ENCODE measurements at places on chromosomes 3 and 15.

DNA sequence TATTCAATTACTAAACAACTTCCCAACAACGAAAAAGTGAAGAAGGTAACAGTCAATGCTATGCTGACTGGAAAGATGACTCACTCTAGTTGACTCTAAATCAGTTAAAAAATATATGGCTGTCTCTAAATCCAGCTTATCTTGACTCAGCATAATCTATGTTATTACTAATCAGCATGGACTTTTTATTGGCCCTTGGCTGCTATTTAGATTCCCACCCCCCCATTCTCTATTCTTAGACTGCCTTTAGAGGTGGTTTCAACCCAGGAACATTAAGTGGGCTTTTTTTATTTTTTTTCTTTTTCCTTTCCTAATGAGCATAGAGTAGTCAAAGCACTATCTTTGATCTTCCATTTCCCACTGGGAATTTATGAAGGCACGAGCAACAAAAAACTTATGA, 1.9 kb downstream of the PCOLCE2 start:
- peaks cover 5% of the 10 kb centered on the region for H3K4me1 ChIP-seq
- peaks cover 51% of the 10 kb centered on the region for H3K27me3 ChIP-seq
- DNase-seq, result no peak

DNA sequence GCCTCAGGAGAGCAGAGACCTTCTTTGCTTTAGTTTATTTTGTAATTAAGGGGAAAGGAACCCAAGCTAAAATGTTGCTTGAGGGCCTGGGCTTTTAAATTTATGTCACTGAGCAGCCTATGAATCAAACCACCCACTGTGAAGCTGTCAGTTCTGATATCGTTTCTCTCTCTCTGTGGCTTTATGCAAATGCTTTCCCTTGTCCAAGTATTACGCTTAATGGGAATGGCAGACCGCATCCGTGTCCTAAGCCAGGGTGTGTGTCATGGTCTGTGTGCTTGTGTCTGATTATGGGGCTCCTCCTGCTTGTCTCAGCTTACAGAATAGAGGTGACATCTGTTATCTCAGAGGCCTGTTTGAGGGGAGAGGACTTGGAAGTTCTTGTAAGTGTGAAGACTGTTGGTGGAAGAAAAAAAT, 82.4 kb downstream of the EBLN2 start:
- H3K36me3 ChIP-seq, result no peaks in the 10 kb centered on the region
- DNase-seq, result no peak

GRCh38 chr3:151558661-151559060, 97.8 kb upstream of the IGSF10 start:
- H3K4me3 ChIP-seq, result no peak overlapping the region
- no peak overlapping the region for H3K27ac ChIP-seq
- H3K36me3 ChIP-seq, result no peaks in the 10 kb centered on the region
- H3K27me3 ChIP-seq, result no peaks in the 10 kb centered on the region

DNA sequence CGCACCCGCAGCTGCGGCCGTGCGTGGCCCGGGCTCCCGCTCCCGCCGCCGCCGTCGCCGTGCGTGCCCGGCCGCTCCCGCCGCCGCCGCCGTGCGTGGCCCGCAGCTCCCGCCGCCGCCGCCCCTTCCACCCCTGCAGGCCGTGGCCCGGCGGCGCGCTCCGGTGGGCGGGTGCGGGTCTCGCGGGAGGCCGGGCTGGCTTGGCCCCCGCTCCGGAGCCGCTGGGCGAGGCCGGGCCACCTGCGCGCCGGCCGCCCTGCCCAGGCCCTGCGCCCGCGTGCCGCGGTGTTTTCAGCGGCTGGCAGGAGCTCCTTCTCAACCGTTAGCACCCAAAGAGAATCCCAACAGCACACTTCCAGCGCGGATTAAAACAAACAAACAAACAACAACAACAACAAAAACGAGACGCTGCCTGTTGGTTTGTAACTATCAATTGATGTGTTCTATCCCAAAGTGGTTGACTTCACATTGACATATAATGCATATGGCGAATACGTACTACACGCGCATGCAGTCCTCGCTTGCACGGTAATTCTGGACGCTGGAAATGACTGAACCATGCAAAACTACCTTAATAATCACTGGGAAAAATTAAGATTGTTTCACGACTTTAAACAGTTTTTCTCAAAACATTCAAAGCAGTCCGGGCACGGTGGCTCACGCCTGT, 113.7 kb upstream of the GOLGA8J start:
- peaks cover 41% of the 10 kb centered on the region for H3K27me3 ChIP-seq
- no peak overlapping the region for H3K27ac ChIP-seq
- H3K36me3 ChIP-seq, result no peaks in the 10 kb centered on the region

- no peak overlapping the region for H3K27ac ChIP-seq
- H3K27me3 ChIP-seq, result peaks cover 4% of the 10 kb centered on the region
- H3K4me3 ChIP-seq, result no peak overlapping the region
- no peak for DNase-seq
Observed at GRCh38 chr15:67902579-67903009, 62.7 kb upstream of the RNU6-1 start.

GRCh38 chr3:114857299-114857701, 289.8 kb downstream of the ZBTB20 start:
- no peaks in the 10 kb centered on the region for H3K27me3 ChIP-seq
- H3K27ac ChIP-seq, result no peak overlapping the region
- H3K4me1 ChIP-seq, result no peaks in the 10 kb centered on the region
- H3K36me3 ChIP-seq, result no peaks in the 10 kb centered on the region
- no peak overlapping the region for H3K4me3 ChIP-seq

GRCh38 chr15:100986158-100986896, 67.2 kb downstream of the LRRK1 start:
- H3K4me3 ChIP-seq, result no peak overlapping the region
- no peak overlapping the region for H3K27ac ChIP-seq
- H3K27me3 ChIP-seq, result peaks cover 14% of the 10 kb centered on the region
- H3K4me1 ChIP-seq, result no peaks in the 10 kb centered on the region
- DNase-seq, result no peak

- H3K27me3 ChIP-seq, result peaks cover 20% of the 10 kb centered on the region
- peaks cover 39% of the 10 kb centered on the region for H3K4me1 ChIP-seq
- no peak overlapping the region for H3K4me3 ChIP-seq
- H3K36me3 ChIP-seq, result no peaks in the 10 kb centered on the region
Observed at GRCh38 chr15:101498076-101498716, 8.7 kb upstream of the PCSK6 start.

DNA sequence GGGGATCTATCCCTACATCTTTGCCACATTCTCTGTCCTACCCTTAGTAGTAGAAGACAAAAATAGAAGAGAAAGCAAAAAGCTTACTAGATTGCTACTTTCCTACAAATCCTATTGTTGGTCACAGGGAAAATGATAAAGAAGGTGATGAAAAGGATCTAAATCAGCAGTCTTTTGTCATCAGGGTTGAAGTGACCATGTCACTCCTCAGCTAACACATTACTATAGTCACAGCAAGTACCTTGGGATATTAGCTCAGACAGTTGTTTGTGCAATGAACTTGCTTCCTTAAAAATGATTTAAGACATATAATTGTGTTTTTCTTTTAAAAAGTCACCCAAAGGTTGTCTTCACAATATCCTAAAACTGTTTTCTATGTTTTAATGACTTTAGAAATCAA, 6.3 kb downstream of the ST3GAL6 start:
- peaks cover 13% of the 10 kb centered on the region for H3K27me3 ChIP-seq
- no peak for DNase-seq
- no peaks in the 10 kb centered on the region for H3K36me3 ChIP-seq

GRCh38 chr3:16721494-16721893, 116.3 kb upstream of the DAZL start:
- H3K4me3 ChIP-seq, result no peak overlapping the region
- H3K27ac ChIP-seq, result no peak overlapping the region
- DNase-seq, result no peak

GRCh38 chr3:134315286-134316106, 58.8 kb downstream of the AMOTL2 start:
- DNase-seq, result no peak
- H3K4me3 ChIP-seq, result no peak overlapping the region
- no peaks in the 10 kb centered on the region for H3K36me3 ChIP-seq
- no peaks in the 10 kb centered on the region for H3K4me1 ChIP-seq
- H3K27ac ChIP-seq, result no peak overlapping the region
- peaks cover 50% of the 10 kb centered on the region for H3K27me3 ChIP-seq

- no peaks in the 10 kb centered on the region for H3K36me3 ChIP-seq
- DNase-seq, result no peak
- H3K4me1 ChIP-seq, result no peaks in the 10 kb centered on the region
- no peak overlapping the region for H3K27ac ChIP-seq
- no peaks in the 10 kb centered on the region for H3K27me3 ChIP-seq
Observed at GRCh38 chr3:127442506-127442905, 148.0 kb downstream of the TPRA1 start.

- DNase-seq, result peak; percentile 21
- peaks cover 47% of the 10 kb centered on the region for H3K27me3 ChIP-seq
- H3K4me1 ChIP-seq, result peaks cover 21% of the 10 kb centered on the region
Observed at GRCh38 chr3:107431246-107432012, 54.2 kb downstream of the CCDC54 start.

DNA sequence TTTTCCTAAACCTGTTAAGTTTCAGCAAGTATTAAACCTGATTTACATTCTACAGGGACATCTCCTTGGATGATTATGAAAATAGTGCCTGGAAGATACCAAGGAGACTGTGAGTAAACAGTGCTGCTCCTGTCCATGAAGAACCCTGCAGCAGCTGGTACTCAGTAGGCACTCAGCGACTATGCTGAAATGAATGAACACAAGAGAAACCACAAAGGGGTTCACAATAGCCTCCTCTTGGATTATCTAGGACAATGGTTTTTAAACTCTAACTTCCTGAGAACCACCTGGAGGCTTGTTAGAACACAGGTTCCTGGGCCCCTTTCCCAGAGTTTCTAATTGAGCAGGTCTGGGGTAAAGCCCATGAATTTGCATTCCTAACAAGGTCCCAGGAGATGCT, 488.4 kb upstream of the UBE2E2 start:
- H3K4me1 ChIP-seq, result no peaks in the 10 kb centered on the region
- H3K27ac ChIP-seq, result no peak overlapping the region
- H3K36me3 ChIP-seq, result no peaks in the 10 kb centered on the region
- H3K27me3 ChIP-seq, result no peaks in the 10 kb centered on the region
- no peak for DNase-seq

- no peak overlapping the region for H3K27ac ChIP-seq
- H3K4me1 ChIP-seq, result no peaks in the 10 kb centered on the region
- H3K27me3 ChIP-seq, result no peaks in the 10 kb centered on the region
- DNase-seq, result no peak
- no peak overlapping the region for H3K4me3 ChIP-seq
Observed at GRCh38 chr3:58161435-58162398, 49.1 kb downstream of the DNASE1L3 start.

DNA sequence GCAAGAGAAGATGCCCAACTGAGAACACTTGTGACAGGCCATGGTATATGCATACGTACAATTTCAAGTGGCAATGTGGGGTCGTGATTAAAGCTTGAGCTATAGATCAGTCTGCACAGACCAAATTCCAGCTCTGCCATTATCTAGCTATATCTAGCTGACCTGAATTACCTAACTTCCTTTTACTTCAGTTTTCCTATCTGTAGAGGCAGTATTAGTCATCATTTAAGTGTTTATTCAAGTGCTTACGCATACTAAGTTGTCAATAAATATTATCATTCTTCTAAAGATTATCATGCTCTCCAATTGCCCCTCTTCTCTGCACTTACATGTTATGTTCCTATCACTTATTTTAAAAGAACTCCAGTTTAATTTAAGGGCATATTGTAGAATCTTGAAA, 87.9 kb downstream of the ARPP21 start:
- no peak overlapping the region for H3K27ac ChIP-seq
- no peak overlapping the region for H3K4me3 ChIP-seq
- H3K27me3 ChIP-seq, result no peaks in the 10 kb centered on the region
- no peak for DNase-seq

- no peaks in the 10 kb centered on the region for H3K4me1 ChIP-seq
- H3K36me3 ChIP-seq, result no peaks in the 10 kb centered on the region
- H3K27me3 ChIP-seq, result peaks cover 1% of the 10 kb centered on the region
- DNase-seq, result no peak
- H3K4me3 ChIP-seq, result no peak overlapping the region
Observed at GRCh38 chr3:126267169-126267975, 87.0 kb upstream of the ALDH1L1 start.

GRCh38 chr3:61936344-61936937, 375.1 kb downstream of the PTPRG start:
- H3K36me3 ChIP-seq, result no peaks in the 10 kb centered on the region
- no peaks in the 10 kb centered on the region for H3K4me1 ChIP-seq
- no peaks in the 10 kb centered on the region for H3K27me3 ChIP-seq
- DNase-seq, result no peak
- no peak overlapping the region for H3K4me3 ChIP-seq

DNA sequence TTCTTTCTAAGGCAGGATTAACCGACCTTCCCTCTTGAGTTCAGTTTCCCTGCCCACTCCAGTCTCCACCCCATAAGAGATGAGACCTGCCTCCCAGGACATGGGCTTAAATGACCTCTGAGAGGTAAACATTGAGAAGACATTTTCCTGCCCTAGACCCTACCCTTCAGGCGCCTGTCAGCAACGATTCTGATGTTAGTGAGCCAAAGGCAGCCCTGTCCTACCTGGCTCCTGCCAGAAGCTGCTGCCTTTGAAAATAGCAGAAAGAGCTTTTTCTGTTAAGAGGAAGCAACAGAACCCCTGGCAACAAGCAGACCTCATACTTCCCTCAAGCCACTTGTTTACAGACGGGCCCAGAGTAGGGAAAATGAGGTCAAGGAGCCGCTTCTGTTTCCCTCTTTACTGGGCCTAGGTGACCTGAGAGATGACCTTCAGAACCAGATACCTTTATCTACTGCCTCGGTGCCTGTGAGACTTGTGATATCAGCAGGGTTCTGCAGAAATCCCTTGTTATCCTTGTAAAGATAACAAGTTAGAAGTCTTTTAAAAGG, 52.0 kb downstream of the CD200R1L start:
- no peak for DNase-seq
- H3K27ac ChIP-seq, result no peak overlapping the region
- H3K4me3 ChIP-seq, result no peak overlapping the region
- H3K36me3 ChIP-seq, result peaks cover 2% of the 10 kb centered on the region
- no peaks in the 10 kb centered on the region for H3K27me3 ChIP-seq

- peaks cover 10% of the 10 kb centered on the region for H3K36me3 ChIP-seq
- DNase-seq, result no peak
- H3K27ac ChIP-seq, result no peak overlapping the region
- H3K27me3 ChIP-seq, result peaks cover 4% of the 10 kb centered on the region
- H3K4me1 ChIP-seq, result peaks cover 8% of the 10 kb centered on the region
Observed at GRCh38 chr3:51706021-51706485, 815 bp upstream of the GRM2 start.

- peaks cover 4% of the 10 kb centered on the region for H3K36me3 ChIP-seq
- H3K27ac ChIP-seq, result peak overlapping the region; percentile 78
- peak; percentile 87 for DNase-seq
- peak overlapping the region; percentile 93 for H3K4me3 ChIP-seq
- peaks cover 20% of the 10 kb centered on the region for H3K4me1 ChIP-seq
Observed at GRCh38 chr3:186826976-186827857, 15.3 kb upstream of the ADIPOQ start.

- H3K27ac ChIP-seq, result peak overlapping the region; percentile 32
- H3K36me3 ChIP-seq, result peaks cover 2% of the 10 kb centered on the region
- no peak overlapping the region for H3K4me3 ChIP-seq
- DNase-seq, result no peak
- H3K27me3 ChIP-seq, result peaks cover 2% of the 10 kb centered on the region
- peaks cover 78% of the 10 kb centered on the region for H3K4me1 ChIP-seq
Observed at GRCh38 chr3:12179441-12179840, 20.7 kb upstream of the TIMP4 start.
